ENCODE measurements at places on chromosomes 16 and 17.

- no peak for DNase-seq
These were observed 6.8 kb downstream of the CACNG5 start for GRCh38 chr17:66841744-66842143.

DNA sequence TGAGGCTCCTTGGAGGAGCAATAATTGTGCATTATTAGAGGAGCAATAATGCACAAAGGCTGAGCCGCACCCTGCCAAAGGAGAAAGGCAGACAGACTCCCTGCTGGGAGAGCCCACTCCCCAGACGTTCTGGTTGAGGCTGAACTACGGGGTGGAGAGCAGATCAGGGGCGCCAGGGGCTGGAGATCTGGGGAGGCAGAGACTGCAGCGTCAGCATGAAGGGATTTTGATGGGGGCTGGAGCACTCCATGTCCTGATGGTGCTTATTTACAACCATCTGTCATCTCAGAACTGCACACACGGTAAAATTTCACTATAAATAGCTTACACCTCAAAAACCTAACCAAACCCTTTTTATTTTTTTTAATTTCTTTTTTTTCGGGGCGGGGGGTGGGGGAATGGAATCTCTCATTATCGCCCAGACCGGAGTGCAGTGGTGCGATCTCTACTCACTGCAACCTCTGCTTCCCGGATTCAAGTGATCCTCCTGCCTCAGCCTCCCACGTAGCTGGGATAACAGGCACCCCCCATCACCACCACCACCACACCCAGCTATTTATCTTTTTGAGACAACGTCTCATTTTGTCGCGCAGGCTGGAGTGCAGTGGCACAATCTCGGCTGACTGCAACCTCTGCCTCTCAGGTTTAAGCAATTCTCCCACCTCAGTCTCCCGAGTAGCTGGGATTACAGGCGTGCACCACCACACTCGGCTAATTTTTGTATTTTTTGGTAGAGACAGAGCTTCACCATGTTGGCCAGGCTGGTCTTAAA is 4.3 kb upstream of the C16orf95 start:
- no peak for DNase-seq

DNA sequence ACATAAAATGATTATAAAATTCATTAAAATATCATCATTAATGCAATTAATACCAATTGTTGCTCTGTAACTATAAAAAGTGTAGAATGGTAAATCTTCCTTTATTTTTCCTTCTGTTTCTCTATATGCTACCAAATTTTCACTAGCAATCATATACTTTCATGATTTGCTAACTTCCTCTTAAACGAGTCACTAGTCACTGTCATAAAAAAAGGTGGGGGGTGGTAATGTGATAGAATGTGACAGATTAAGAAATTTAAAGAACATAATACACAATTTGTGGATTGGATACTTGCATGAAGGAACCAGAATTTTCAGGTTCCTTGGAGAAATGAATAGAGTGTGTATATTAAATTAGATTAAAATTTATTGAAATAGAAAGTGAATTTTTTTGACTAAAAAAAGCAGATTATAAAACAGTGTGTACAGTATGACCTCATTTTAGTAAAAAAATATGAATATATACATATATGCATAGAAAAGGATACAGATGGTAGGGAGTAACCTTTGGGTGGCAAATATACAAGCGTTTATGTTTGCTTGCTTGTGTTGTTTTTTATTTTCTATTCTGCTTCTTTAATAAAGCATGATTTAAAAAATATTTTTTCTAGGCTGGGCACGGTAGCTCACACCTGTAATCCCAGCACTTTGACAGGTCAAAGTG is 56.7 kb upstream of the C17orf78 start:
- DNase-seq: no peak

DNA sequence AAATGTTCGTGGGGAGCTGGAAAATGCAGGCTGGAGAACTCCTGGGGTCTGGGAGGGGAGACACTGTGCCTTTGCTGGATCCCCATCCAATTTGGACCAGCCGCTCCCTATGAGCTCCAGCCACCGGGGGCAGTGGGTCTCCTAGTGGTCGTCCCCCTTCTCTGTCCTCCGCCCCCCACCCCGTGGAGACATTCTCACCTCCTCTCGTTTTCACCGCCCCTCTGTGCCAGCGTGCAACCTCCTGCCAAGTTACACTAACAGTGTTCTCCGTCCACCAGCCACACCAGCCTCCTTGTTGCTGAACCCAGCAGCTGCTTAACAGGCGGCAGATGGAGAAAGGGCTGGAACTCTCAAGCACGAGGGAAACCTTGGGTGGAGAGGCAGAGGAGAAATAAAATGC is 67.4 kb upstream of the SOX9 start:
- no peak for DNase-seq

DNA sequence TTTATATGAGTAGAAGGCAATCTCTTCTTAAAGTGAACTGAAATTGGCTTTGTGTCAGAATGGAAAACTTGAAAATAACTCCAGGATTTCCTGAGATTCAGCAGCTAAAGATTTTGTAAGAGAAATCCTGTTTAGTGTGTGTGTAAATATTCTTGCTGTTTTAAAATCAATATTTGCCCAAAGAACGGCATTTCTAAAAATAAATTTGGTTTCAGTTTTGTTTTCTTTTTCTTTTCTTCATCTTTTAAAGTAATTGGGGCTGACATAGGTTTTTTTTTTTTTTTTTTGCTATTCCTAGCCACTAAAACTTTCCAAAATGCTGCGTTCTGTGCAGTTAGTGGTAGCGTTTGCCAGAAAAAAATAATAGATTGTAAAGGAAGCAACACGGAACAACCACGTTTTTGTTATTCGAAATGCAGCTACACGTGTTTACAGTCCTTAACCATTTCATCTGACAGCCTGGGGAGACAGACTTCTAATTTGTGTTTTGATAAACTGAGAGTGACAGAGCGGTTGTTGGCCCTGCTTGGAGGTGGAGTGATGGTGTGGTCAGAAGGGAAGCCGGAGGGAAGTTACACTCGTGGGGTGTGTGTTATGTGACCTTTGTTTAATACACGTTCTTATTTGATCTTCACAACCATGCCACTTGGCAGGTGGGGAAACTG is 21.6 kb upstream of the SMPD3 start:
- no peak for DNase-seq

DNA sequence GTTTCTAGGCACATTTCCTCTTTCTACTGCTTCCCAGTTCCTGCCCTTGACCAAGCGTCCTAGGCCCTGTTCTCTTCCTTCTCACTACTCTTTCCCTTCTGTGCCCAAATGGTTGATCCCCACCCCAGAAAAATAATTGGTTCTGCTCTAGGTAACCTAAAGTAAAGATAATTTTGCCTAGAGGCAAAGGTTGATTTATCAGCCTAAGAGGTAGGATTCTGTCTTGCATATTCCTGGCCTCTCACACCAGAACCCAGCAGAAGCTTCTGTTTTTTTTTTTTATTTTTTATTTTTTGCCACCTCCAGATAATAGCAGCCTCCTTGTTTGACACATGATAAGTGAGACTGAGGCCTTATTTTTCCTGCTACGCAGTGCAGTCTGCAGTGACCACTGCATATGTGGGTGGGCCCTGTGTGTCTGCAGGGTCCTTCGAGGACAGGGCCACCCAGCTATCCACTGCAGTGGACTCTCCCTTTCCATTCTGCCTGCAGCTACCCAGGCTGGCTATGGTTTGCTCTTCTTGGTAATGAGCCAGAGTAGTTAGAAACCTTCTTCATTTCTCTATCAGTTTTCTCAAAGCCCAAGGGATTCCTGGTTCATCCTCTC is 701 bp downstream of the PIPOX start:
- DNase-seq: no peak

DNA sequence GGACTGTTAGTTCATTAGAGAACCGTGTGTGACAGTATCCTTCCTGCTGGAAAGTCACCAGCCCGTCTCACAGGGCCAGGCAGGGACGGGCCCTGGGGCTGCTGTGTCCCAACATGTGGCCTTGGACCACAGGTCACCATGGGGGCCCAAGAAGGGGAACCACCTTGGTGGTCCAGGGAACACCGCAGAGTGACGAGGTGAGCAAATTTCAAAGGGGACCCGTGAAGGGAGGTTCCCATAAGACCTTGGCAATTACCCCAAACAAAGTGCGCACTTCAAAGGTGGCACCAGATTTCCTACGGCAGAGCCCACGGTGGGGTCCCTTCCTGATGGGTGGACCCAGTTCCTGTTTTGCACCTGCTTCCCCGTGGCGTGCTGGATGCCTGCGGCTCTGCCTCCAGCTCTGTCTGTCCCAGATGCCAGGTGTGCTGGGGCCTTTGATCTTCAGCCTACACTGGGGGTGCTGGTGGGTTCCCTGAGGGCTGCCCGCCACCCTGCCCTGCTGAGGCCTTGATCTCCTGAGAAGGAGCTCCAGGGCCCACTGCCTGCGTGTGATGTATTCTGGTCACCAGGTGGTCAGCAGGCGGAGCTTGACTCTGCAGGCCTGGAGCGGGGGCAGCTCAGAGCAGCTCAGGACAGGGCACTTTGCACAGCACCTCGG is 27.0 kb downstream of the SLC7A5 start:
- no peak for DNase-seq

GRCh38 chr17:32021615-32021955 is 14.4 kb downstream of the LRRC37B start:
- no peak for DNase-seq

DNA sequence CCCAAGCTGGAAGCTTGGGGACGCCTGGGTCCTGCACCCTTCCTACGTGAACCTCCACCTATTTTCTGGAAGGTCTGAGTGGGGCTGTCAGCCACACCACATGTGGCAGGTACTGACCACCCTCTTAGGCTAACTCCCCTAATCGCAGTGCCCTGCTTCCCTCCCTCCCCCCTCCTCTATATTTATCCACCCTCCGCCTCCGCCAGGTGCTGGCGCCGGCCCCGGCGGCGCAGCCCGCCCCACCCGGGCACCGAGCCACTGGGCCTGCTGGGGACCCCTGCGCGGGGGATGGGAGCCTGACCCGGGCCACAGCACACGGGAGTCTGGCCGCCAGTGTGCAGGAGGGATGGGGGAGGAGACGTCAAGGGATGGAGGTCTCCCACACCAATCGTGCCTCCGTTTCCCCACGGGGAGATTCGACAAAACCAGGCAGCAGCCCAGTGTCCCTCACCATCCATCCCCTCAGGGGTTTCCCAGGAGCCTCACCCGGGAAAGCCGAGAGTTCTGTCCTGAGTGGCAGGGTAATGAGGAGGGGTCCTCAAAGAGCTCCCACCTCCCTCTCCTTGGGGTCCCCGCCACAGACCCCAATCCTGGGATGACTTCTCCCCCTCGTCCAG is 1.3 kb downstream of the PLEKHH3 start:
- DNase-seq: no peak

DNA sequence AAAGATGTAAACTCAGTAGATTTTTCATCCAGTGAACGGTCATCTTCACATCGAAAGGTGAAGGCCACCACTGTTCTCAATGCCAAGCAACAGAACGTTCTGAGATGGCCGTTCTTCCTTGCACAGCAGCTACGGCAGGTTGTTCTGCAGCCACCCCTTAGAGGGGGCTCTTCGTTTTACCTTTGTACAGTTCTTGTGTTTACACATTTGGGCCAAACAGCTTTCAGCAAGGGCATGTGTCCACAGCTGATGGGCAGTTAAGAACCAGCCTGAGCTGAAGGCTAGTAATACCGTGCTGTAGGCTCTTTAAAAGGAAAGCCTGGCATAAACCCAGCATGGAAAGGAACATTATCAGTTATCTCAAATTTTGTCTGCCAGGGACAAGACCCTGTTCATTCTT is 15.9 kb downstream of the PLD6 start:
- DNase-seq: no peak

GRCh38 chr17:32100971-32101631 is 41.2 kb upstream of the RHOT1 start:
- DNase-seq: no peak

GRCh38 chr17:66496306-66496705 is 193.9 kb downstream of the PRKCA start:
- DNase-seq: no peak

DNA sequence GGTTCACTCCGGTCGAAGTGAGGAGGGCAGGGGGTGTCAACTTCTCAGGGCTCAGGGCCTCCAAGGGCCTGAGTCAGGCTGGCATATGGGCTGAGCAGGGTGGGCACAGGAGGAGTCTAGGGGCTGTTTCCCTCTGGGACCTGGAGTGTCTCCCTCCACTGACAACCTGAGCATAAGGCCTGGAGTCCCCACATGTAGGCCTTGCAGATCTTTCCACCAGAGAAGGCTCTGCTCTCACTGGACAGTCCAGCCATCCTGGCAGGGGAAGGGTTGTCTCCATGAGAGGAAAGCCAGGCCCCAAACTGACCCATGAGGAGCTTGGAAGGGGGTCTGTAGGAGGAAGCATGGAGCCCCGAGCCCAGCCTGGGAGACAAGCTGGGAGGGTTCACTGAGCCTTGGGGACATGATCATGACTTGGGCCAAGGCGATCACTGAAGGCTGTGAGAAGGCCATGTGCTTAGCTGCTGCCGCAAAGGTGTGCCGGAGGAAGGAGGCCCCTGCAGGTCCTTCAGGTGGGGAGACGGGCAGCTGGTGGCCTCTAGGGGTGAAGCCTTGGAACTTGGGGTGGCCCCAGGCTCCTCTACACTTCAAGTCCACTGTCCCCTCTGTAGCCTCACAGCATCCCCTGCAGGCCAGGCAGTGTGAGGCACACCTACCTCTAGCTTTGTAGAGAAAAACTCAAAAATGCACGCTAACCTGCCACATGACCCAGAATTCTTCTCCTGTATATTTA is 9.9 kb downstream of the CMTM2 start:
- DNase-seq: peak; percentile 41

DNA sequence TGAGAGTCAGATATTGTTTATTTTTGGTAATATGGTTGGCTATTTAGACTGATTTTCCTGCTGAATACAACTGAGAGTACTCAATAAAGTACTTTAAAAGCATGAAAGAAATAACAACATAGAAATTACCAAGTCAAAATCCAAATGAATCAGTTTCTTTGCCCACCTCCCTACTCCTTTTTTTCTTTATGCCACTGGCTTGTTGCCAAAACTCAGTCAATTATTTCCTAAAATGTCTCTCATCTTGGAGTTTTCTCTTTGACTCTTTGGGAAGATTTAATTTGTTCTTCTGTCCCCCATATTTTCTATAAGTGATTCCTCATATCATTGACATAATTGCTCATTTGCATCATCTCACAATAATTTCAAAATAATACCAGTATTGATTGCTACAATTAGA is 2.6 kb upstream of the OMG start:
- no peak for DNase-seq

DNA sequence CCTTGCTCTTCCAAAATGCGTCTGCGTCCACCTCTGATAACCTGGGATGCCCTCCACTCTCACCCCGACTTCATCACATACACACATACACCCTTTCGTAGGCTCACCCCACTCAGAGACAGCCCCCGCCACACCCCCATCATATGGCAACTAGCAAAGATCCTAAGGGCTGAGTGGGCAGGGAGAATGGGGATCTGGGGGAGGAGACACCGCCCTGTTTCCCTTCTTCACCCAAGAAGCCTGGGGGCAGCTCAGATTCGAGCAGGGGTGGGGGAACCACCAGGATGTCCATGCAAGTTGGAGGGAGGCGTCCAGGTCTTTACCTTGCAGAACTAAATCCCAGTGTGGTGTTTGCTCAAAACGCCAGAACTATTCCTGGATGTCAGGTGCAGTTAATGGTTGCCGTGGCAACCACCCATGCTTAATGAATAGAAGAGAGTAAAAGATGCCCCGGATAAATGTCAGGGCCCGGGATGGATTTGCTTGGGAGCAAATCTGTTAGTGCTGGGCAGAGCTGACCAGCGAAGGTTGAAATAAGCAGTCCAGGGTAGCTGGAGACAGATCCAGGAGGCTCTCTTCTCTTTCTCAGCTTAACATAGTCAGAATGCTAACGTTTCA is 72.8 kb downstream of the CACNG3 start:
- DNase-seq: no peak
